ENCODE measurements at places on chromosomes 1 and 21. TPM values are rescaled to one million over a fixed set of nuclear protein-coding genes. Genes with fewer than 3 reads are reported as not detected.

- no peak overlapping the region for H3K27ac ChIP-seq
- H3K36me3 ChIP-seq: no peaks in the 10 kb centered on the region
- no peak for DNase-seq
- no peak overlapping the region for H3K4me3 ChIP-seq
These were observed 122.9 kb downstream of the GLUL start for GRCh38 chr1:182268669-182269068.

GRCh38 chr1:59146651-59147358, 150.1 kb upstream of the FGGY start:
- H3K36me3 ChIP-seq: no peaks in the 10 kb centered on the region
- no peaks in the 10 kb centered on the region for H3K4me1 ChIP-seq
- H3K4me3 ChIP-seq: peak overlapping the region; percentile 35
- H3K27me3 ChIP-seq: no peaks in the 10 kb centered on the region
- DNase-seq: peak; percentile 73

DNA sequence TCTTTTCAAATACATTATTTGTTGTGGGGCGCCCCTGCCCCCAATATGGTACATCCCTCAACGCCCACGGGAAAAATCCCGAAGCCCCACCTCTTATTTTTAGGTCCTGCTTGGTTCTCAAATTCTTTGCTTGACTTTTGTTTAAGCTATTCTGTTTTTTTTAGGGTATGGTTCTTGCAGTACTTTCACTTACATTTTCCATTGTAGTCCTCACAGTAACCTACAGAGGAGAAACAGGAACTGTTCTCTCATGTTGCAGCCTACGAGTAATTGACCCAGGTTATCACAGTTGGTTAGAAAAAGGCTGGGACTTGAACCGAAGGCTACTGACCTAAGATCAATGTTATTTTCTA, 697 bp upstream of the C21orf91 start:
- H3K4me3 ChIP-seq: peak overlapping the region; percentile 59
- H3K36me3 ChIP-seq: no peaks in the 10 kb centered on the region
- no peak for DNase-seq
- peak overlapping the region; percentile 86 for H3K27ac ChIP-seq
- H3K4me1 ChIP-seq: peaks cover 23% of the 10 kb centered on the region
- H3K27me3 ChIP-seq: no peaks in the 10 kb centered on the region

SPATA1 gene
- 0.82 TPM for total RNA-seq

RGS16 gene
- 2.5 TPM for total RNA-seq

TBX19 gene
- 3.2 TPM for total RNA-seq

DNA sequence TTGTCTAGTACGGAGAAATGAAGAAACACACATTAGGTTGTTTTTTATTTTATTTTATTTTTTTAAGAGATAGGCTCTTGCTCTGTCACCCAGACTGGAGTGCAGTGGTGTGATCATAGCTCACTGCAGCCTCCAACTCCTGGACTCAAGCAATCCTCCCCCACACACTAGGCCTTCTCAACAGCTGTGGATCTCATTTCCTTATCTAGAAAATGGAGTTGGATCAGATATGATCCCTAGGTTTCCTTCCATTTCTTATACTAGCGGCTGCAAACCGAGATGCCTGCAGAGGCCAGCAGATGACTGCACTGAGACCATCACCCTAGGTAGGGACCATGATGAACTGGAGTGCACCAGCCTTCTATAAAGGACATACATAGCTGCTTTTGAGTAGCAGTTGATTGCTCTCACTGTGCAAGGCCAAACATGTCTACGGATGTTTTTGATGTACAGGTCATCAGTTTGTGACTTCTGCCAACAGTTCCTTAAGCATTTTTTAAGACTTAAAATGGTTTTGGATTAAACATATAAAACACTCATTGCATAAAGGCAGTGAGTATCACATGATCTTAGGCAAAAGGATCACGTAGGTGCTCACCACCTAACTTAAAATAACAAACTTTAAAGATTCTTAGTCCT, 11.4 kb upstream of the KLHL12 start:
- H3K27me3 ChIP-seq: no peaks in the 10 kb centered on the region

INAVA gene
- 0.55 TPM for total RNA-seq

HJV gene
- total RNA-seq: not detected

DNA sequence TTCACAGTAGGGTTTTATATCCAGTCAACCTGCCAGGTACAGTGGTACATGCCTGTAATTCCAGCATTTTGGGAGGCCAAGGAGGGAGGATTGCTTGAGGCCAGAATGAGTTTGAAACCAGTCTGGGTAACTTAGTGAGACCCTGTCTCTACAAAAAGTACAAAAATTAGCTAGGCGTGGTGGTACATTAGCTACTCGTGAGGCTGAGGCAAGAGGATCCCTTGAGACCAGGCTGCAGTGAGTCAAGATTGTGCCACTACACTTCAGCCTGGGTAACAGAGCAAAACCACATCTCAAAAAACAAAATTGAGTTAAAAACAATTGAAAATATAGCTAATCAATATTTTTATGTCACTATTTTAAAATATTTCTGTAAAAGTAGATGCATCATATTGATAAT, 33.2 kb downstream of the DDI2 start:
- no peaks in the 10 kb centered on the region for H3K27me3 ChIP-seq
- DNase-seq: no peak
- H3K4me1 ChIP-seq: no peaks in the 10 kb centered on the region
- no peak overlapping the region for H3K4me3 ChIP-seq
- no peak overlapping the region for H3K27ac ChIP-seq

DNA sequence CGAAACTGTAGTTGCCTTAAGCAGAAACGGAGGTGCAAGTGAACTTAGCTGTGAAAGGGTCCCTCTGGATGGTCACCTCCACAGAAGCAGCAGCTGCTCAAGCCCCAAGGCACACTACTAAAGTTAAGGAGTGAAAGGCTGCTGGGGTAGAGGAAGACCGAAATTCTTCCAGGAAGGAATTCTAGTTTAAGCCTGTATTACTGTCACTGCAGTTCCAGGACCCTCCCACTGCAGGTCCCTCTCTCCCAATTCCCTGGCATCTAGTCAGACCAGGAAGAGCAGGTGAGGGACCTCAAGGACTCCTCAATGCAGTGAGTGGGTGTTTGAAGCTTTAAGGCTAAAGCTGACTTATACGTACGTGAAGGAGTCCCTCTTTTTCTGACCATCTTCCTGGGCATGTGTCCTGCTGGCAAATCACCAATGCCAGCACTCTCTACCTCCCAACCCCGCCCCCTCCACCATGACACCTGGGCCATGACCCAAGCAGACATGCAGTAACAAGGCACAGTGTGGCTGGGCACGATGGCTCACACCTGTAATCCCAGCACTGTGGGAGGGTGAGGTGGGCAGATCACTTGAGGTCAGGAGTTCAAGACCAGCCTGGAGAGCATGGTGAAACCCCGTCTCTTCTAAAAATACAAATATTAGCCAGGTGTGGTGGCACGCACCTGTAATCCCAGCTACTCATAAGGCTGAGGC, 57.2 kb downstream of the TGFBR3 start:
- H3K36me3 ChIP-seq: no peaks in the 10 kb centered on the region
- H3K4me3 ChIP-seq: no peak overlapping the region
- H3K27ac ChIP-seq: peak overlapping the region; percentile 81
- no peaks in the 10 kb centered on the region for H3K27me3 ChIP-seq
- peaks cover 57% of the 10 kb centered on the region for H3K4me1 ChIP-seq
- DNase-seq: no peak

DNA sequence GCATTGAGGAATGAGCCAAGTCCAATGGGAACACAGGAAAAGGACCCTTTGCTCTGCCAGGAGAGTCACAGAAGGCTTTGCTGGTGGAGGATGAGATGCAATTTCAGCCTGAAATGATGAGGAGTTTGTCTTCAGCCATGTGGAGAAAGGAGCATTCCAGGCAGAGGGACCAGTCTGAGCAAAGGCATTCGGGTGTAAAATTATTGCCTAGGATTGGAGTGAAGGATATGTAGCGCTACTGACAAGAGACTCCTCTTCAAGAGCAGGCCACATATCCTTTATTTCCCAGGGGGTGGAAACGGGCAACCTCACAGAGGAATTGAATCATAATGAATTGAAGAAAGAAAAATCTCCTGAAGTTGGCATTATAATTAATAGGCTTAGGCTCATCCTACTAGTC, 1.1 kb upstream of the CSF1 start:
- H3K36me3 ChIP-seq: no peaks in the 10 kb centered on the region
- H3K27me3 ChIP-seq: no peaks in the 10 kb centered on the region
- peak overlapping the region; percentile 78 for H3K27ac ChIP-seq
- DNase-seq: no peak
- H3K4me1 ChIP-seq: no peaks in the 10 kb centered on the region

Measured in sigmoid colon (tissue), 7 donors.